ENCODE measurements at places on chromosomes 16 and 17. TPM values are rescaled to one million over a fixed set of nuclear protein-coding genes. Genes with fewer than 3 reads are reported as not detected.

GRCh38 chr17:35738519-35739133 is 7.2 kb downstream of the RASL10B start:
- DNase-seq: no peak

TOB1 gene
- total RNA-seq: 88.3 TPM

DNA sequence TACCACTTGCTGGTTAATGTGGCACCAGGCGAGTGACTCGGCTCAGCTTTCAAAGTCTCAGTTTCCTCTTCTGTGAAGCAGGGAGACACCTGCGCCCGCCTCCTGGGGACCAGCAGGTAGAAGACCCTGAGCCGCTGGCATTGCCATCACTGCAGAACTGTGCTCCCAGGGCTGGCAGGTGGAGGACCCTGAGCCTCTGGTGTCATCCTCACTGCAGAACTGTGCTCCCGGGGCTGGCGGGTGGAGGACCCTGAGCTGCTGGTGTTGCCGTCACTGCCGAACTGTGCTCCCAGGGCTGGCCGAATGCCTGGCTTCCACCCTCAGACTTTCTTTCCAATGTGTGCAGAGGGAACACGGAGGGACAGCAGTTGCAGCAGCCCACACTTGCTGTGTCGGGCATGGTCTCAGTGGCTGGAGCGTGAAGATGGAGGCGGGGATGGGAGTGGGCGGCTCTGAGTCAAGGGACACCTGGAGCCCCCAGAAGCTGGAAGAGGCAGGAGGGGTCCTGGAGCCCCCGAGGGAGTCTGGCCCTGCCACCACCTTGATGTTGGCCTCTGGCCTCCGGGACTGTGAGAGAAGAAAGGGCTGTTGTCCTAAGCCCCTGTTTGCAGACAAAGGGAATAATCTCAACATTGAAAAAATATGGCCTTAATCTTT is 75.8 kb upstream of the METTL9 start:
- DNase-seq: no peak

TBC1D28 gene
- not detected for total RNA-seq

GRCh38 chr16:73057291-73058210 is 9.6 kb upstream of the ZFHX3 start:
- DNase-seq: no peak

- DNase-seq: peak; percentile 29
These were observed 514 bp downstream of the UBFD1 start for GRCh38 chr16:23557779-23558702.

NAGPA gene
- total RNA-seq: 250 TPM

DNA sequence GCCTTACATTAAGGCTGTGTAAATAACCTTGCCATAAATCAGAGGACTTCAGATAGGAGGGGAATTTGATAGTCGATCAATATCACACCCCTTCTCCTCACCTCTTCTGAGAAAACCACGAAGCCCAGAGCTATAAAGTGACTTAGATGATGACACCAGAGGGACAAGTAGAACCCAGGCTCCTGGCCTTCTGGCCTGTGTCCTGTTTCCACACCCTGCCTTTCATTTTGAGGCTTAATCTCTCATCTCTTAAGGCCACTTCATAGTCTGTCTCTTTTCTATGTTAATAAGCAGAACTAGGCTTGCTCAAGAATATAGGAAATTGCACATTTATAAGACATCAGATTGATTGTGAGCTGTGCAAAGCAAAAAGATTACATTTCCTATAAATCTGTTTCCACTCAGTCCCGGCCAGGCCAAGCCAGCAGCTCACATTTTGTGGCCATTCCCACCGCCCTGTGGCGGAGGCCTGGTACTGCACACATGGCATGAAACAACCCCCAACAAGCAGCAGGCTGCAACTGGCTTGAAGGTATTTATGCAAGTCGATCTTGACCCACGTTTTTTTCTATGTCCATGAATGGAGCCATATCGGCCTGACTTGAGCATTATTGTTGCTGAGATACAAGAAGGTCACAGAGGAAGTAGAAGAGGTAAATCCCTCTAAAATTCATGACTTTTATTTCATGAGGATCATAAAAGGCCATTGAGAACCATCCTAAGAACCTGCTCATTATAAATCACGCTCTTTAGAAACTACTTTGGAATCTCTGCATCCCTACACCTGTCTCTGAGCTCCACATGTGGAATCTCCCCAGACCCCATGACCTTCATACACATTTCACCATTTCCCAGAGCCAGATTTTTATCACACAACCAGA is 93.7 kb downstream of the PMP22 start:
- DNase-seq: peak; percentile 42

ACSM2A gene
- not detected for total RNA-seq

DNA sequence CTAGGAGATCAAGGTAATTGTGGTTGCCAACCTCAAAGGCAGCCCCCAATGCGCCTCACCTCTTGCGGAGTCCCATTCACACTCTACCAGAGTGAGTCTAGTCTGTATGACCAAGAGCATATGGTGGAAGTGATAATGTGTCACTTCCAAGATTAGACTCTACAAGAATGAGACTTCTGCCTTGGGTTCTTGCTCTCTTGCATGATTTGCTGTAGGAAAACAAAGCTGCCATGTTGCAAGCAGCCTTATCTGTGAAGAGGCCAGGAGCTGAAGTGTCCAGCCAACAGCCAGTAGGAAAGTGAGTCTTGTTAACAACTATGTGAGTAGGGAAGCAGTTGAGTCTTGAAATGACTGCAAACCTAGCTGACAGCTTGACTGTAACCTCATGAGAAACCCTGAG is 3.4 kb downstream of the TERF2 start:
- DNase-seq: no peak

RFWD3 gene
- total RNA-seq: 19.7 TPM

DNA sequence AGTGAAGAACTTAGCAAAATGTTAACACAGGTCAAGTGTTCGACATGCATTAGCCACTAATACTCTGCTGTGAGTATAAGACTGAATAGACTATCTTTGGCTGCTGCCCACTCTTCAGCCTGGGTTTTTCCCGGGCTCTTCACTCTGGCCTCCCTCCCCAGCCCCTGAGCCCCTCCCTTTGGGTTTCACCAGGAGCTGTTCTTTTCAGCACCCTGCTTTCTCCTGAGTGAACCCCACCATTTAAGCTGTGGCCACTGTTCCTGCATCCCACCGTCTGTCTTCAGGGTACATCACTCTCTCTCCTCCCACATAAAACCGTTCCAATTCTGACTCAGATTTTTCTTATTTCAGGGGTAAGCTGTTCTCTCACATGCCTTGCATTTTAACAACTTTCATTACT is 92.0 kb upstream of the ASIC2 start:
- no peak for DNase-seq

GRCh38 chr16:74888888-74889287 is 96.0 kb downstream of the WDR59 start:
- no peak for DNase-seq

DNA sequence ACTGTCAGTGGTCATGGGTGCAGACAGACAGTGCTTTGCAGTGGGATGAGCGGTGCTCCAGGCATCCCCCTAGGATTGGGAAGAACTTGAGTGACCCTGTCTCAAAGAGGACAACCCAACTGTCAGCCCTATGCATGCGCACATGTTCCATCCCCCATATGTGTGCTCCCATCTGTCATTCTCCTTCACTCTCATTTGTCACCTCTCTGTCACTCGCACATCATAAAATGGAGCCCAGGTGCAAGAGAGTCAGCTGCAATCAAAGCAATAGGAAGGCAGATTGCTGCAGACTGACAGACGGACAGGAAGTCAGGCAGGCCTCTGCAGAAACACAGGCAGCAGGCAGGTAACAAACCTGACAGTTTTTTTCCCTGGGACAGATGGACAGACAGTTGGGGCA is 101.8 kb upstream of the CCL1 start:
- DNase-seq: no peak

DNA sequence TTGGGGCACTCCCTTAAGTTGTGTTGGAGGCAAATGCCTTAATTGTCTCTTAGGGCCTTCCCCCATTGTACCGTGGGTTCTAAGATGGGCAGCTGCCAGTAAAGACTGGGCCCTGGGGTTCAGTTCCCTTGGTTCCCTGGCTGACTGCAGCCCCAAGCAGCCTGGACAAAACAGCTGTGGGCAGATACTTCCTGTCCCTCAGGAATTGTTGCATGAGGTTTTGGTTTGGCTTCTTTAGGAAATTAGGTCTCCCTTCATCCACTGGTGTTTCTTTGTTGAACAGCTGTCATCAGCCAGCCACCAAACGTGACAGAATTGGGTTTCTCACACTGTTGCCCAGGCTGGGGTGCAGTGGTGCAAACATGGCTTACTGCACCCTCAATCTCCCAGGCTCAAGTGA is 42.0 kb upstream of the ETV4 start:
- DNase-seq: no peak

GRCh38 chr17:5541610-5542202 is 42.6 kb downstream of the NLRP1 start:
- no peak for DNase-seq

TEKT5 gene
- total RNA-seq: not detected

GRCh38 chr17:1491443-1492248 is 840 bp downstream of the MYO1C start:
- DNase-seq: peak; percentile 84

GRCh38 chr17:72119873-72120641 is 763 bp upstream of the SOX9 start:
- peak; percentile 53 for DNase-seq

KRT14 gene
- total RNA-seq: not detected

DNA sequence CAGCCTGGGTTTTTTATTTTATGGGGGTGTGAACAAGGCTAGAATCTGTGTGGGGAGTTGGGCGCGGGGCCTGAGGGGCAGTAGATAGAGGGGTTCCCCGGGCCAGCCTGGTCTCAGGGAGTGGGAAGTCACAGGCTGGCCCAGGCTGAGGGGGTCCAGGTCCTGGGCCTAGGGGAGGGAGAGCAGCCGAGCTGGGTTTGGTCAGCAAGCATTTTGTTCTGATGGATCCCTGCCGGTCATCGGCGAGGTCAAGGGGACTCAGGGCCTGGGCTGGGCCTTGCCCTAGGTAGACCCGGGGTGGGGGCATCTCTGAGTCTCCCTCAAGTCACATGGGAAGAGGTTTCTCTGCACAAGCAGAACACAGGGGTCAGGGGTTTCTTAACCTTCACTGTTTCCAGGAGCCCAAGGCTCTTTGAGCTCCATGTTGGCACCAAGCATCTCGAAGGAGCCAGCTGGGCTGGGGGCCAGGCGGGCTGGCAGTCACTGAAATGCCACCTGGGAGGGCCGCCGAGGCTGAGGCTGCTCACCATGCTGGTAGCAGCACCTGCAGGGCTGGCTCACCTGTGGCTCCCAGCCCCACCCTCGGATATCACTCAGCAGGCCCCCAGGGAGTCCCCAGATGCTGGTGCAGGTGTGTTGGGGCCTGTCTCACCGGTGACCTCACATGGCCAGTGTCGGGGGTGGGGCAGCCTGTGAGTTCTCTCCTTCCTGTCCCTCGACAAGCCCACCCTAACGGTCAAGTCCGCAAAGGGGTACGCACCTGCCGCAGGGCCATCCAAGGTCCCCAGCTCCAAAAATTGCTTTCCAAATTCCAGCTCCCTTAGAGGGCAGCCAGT is 41.0 kb downstream of the SLC7A5 start:
- DNase-seq: no peak

- no peak for DNase-seq
These were observed 288.9 kb upstream of the CDH11 start for GRCh38 chr16:65410801-65411200.

DNA sequence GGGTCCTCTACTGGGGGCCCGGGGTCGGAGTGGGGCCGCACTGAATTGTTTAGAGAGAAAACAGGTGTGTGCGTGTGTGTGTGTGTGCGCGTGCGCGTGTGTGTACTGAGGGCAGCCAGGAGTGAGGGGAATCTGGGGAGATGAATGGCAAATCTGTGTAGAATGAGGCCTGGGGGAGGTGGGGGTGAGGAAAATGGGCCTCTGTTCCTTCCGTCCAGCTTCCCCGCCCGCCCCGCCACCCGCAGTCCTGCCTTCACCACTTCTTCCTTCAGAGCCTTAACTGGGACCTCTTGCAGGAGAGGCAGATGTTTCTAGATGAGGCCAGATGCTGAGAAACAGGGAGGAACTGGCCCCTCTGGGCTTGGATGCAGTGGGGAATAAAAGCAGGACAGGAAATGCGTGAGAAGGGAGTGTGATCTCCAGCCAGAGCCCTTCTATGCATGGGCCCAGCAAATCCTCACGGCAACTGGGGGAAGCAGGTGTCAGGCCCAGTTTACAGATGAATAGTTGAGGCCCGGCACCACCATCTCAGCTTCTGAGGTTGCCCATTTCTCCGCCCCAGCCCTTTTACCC is 29.7 kb upstream of the NGFR start:
- DNase-seq: no peak

TMEM114 gene
- not detected for total RNA-seq

Data from transverse colon (tissue), 4 donors.